ENCODE measurements at places on chromosomes 1 and 21.

- DNase-seq: no peak
Measured at GRCh38 chr1:153495536-153495935, 35.1 kb upstream of the S100A7 start.

DNA sequence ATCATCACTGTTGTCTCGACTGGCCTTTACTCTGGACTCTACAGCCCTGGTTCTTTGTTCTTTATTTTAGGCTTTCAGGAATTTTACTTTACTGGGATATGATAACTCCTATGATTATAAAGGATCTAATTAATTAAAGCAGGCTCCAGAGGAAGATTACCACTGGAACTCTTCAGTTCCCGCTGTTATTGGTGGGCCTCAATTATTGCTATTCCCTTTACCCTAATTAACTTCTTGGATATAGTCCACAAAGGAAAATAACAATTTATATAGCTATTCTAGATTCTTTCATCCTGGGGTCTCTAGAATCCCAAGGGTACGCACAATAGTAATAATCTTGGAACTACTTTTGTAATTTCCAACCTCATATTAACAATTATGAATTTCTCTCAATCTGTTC lies 8.5 kb upstream of the OVAAL start:
- no peak for DNase-seq

DNA sequence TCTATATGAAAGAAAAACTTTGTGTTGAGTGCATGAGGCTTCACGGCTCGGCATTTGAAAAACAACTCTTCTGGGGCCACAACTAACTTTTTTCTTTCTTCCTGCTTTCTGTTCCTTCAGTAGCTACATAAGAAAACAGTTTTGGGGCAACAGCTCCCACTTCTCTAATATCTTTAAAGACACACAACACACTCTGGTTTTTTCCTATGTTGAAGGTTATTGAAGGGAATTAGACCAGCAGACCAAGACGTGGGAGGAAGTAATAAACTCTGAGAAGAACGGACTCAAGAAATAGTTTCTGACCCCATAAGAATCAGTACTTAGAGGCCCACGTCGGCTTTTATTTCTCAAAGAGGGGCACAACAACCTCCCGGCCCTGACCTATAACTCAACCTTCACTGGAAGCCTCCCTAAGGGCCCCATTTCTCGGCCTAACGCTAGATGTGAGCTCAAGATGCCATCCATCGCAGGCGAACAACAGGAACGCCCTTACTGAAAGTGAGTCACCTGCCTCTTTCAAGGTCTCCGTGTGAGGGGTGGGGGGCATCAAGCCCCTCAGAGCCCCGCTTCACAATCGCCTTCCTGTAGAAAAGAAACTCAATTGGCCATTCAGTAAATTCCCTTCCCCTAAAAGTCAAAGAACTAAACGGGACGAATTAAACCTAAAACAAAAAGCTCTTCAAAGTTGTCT lies 844 bp downstream of the ZMYM6 start:
- peak; percentile 79 for DNase-seq

GRCh38 chr1:224381880-224382548 lies 25.3 kb downstream of the CNIH4 start:
- no peak for DNase-seq

DNA sequence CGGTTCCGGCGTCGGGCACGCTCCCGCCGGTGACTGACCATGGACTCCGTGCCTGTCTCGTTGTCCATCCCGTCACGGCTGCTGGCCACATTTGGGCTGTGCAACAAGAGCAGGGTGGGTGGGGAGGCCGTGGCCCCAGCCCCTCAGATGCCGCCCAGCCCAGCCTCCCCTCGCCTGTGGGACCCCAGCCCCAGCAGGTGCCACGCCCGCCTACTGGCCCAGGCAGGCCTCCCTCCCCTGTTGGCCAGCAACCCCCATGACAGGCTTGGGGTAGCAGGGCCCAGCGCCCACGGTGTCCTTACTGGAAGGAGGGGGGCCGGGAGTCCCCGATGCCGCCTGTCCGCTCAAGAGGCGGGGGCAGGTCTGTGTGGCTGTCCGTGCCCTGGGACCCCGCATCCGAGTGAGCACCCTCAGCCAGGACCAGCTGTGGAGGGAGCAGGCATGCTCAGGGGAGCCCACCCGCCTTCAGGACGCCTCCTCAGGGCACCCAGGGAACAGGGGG lies 7.1 kb downstream of the DVL1 start:
- no peak for DNase-seq

GRCh38 chr1:167107456-167107855 lies 13.6 kb downstream of the STYXL2 start:
- DNase-seq: no peak

- DNase-seq: no peak
Measured at GRCh38 chr21:46222436-46223116, 6.0 kb downstream of the LSS start.

- DNase-seq: no peak
Measured at GRCh38 chr1:175824079-175824478, 80.7 kb upstream of the TNR start.

GRCh38 chr21:45033791-45034555 lies 40.4 kb upstream of the ADARB1 start:
- DNase-seq: no peak

DNA sequence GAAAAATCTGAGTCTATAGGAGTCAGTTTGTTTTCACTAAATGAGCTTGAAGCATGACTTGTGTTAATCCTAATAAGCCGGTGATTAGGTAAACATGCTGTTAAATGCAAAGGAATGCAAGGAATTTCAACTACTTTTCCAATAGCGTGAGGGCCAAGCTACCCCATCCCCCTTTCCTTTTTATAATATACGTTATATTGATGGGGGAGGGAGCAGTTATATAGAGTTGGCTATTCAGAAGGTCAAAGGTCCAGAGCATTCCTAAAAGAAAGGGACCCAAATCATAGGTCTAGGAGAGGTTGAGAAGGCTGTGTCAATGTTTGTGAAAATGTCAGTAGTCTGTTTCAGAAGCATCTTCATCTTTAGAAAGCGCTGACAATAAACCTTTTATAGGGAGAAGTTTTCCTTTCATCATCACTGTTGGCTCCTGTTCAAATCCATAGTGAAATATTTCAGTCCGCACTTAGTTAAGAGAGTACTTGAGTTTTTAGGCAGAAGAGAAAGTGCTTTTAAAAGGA lies 3.8 kb downstream of the CCN1 start:
- DNase-seq: no peak

DNA sequence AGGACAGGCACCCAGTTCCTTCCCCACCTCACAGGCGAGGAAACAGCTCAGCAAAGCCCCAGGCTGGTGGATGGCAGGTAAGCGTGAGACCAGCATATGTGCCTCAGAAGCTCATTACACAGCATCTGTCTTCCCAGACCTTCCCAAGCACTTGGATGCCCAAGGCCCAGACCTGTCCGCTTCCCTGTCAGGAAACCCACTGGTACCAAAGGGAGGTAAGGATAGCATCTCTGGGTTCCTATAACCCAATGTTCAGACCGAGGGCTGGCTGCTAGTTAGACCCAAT lies 3.3 kb downstream of the POFUT2 start:
- no peak for DNase-seq

DNA sequence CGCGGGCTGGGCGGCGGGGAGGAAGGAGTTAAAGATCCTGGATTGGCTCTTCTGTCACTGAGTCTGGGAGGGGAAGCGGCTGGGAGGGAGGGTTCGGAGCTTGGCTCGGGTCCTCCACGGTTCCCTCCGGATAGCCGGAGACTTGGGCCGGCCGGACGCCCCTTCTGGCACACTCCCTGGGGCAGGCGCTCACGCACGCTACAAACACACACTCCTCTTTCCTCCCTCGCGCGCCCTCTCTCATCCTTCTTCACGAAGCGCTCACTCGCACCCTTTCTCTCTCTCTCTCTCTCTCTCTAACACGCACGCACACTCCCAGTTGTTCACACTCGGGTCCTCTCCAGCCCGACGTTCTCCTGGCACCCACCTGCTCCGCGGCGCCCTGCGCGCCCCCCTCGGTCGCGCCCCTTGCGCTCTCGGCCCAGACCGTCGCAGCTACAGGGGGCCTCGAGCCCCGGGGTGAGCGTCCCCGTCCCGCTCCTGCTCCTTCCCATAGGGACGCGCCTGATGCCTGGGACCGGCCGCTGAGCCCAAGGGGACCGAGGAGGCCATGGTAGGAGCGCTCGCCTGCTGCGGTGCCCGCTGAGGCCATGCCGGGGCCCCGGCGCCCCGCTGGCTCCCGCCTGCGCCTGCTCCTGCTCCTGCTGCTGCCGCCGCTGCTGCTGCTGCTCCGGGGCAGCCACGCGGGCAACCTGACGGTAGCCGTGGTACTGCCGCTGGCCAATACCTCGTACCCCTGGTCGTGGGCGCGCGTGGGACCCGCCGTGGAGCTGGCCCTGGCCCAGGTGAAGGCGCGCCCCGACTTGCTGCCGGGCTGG lies at the start of gene NPR1:
Gene NPR1, plus strand, starts transcription at position 170 of the 818 bp plus-strand sequence. Its CDS starts 421 bp downstream, at position 591.
- DNase-seq: no peak

GRCh38 chr1:118077331-118078045 lies 107.5 kb downstream of the SPAG17 start:
- no peak for DNase-seq

- no peak for DNase-seq
Measured at GRCh38 chr1:223000632-223001031, 142.4 kb downstream of the TLR5 start.
